ENCODE measurements at places on chromosomes 5 and 9.
A peak's percentile ranks its signal among the peaks of the same experiment; 100 is the strongest.

DNA sequence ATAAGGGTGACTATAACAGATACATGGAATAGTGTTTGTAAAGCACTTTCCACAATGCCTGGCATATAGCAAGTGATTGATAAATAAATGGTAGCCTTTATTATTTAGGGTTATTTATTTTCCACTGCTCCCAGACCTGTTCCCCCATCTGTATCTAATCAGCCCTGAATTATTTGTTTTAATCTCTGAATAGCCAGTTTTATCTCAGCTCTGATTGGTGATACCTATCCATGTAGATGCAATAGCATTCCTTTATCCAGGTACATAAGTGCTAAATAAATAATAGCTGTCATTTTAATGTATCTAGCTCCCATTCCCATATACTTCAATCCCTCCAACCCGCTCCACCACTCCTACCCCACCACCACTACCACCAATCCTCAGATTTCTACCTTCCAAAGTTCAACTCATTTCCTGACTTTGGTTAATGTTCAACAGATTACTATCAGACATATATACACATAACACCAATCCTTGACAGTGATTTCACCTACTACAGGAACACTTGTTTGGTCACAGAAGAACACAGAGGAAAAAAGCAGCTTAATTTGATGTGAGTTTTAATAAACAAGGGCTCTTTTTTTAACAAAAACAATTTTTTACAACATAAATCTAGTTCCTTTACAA, 14.0 kb downstream of the PRKAA1 start:
- no peak for DNase-seq

GRCh38 chr5:100518377-100518776, 16.8 kb upstream of the FAM174A start:
- DNase-seq: no peak

- DNase-seq: no peak
These were observed 10.6 kb upstream of the SH3RF2 start for GRCh38 chr5:145925803-145926202.

DNA sequence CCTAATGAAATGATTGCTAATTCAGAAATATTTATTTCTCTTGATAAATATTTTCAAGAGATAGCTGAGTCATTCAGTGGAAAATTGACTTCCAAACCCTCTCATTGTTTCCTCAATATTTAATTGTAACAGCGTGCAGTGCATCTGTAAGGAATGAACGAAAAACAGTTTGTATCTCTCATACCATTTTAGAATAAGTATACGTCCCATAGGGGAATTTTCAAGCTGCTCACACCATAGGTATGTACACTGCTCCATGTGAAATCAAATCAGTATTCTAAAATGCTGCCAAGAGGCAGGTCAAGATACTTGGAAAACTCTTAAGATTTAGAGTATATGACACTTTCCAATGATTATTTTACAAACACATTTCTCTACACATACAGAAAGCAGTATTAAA, 202.2 kb downstream of the ARL15 start:
- no peak for DNase-seq

DNA sequence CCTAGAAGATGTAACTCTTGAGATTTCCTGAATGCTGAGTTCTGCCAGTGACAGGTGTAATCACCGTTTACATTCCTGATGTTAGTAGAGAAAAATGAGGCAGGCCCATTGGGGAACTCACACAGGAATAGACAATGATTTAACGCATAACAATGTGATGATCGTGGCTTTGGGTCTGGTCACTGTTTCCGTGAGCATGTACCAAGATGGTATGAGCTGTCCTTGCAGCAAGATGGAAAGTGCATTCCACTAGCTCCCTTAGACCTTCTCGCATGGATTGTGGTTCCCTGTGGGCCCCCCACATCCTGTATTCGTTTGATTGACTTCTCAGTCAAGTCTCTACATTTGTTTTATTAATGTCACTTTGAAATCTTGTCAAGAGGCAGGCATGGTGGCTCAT, 124.0 kb upstream of the DAP start:
- no peak for DNase-seq

DNA sequence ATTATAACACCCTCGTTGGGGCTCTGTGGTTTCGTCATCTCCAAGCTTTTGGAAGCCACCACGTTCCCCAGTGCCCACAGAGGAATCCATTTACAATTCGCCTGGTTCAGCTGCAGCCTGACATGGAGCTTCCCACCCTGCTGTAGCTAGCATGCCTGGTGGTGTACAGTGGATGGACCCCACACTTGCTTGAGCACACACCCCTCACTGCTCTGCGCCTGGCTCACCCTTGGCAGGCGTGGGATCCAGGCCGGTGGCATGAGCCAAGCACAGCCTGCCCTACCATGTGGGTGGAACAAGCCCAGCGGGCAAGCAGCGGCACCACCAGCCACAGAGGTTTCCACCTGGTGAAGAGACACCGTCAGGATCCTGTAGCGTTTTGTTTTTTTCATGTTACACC, 1045.7 kb upstream of the CDH9 start:
- DNase-seq: no peak

DNA sequence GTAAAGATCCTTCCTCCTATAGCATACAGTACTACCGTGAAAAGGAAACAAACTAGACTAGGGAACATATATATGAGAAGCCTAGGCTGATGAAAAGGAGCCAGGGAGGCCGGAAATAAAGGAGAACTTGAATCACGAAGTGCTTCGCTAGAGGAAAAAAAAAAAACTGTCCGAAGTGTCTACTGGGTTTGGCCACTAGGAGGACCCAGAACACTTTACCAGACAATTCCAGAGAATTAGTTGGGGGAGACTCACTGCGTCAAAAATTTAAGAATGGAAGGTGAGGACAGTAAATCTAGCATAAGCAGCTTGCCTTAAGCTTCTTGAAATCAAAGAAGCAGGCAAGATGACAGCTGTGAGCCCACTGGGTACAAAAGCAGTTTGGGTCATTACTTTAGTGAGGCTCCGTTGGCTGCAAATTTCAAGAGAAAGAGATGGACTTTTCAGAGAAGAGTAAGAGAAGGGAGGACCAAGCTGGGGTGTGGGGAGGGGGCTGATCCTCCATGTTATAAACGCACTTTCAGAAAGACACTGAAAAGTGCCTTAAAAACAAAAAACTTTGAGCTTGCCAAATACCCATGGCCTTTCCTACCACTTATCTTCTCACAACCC, 47.4 kb downstream of the P4HA2 start:
- peak; percentile 5 for DNase-seq

DNA sequence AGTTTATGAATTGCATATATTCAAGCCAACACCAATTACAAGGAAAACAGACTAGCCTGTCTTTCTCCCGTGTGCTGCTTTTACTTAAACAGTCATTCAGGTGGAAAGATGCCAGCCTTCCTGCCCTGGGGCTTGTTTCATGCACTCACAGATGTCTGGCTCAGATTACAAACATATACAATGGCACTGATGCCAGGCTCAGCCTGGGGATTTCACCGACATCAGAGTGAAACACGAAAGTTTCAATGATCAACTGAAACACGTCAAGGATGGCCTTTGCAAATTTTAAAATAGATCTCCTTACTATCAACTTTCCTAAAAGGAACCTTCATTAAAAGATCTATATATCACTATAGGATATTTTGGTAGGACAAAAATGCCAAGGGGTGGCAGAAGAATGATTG, 1576.5 kb downstream of the EFNA5 start:
- DNase-seq: no peak

DNA sequence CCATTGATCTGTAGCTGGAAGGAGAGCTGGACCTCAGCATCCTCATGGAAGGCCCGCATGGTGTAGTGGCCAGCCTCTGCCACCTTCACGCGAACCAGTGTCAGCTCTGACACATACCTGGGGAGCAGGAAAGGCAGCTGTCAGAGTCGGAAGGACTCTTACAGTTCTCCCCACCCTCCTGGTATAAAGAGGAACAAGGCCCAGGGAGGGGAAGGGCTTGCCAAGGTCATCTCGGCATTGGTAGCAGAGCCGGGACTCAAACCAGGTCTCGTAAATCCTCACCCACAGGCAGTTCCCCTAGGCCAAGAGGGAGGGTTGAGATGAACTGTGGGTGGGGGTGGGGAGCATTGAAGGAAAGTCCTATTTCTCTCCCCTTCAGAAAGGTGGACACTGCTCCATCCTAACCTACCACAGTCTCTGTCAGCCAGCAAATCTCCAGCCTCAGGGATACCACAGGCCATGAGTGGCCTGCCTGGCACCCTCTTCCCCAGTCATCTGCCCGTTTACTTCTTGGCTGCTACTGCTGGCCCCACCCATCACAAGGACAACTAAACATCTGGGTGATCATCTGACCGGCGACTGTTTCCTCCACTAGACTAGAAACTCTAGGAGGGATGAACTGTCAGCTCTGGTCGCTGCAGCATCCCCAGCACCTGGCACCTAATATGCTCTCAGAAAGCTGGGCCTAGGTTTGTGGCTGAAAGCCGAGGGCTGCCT, 23.5 kb downstream of the PDGFRB start:
- DNase-seq: no peak

DNA sequence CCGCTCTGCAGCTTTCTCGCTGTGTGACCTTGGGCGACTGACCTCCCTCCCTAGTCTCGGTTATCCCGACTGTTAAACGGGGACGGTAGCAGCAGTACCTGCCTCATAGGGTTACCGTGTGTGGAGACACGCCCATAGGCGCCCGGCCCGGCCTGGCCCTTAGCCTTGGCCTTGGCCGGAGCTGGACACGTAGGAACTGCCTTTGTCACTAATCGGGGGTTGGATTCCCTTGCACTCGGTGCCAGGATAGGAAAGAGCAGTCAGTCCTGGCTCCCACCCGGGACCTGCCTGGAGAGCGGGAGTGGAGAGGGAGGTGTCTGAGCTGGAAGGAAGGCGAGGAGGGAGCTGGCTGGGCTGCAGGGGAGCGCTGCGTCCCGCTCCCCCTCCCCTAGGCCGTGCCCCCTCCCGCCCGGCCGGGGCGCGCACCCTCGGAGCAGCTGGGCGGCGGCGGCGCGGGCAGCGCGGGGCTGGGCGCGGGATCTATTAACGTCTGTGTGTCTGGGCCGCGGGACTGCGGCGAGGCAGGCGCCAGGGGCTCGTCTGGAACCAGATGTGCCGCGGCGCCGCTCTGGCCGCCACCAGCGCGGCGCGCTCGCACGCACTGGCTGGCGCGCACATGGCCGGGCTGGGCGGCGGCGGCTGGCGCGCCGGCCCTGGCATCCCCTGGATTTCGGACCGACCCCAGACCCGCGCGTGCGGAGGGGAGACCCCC, 31.7 kb downstream of the PRRX2 start:
- DNase-seq: no peak

- no peak for DNase-seq
These were observed 13.0 kb downstream of the ELL2 start for GRCh38 chr5:95948631-95949030.

- no peak for DNase-seq
These were observed 1.3 kb upstream of the SRA1 start for GRCh38 chr5:140558542-140558941.

- DNase-seq: no peak
These were observed 1.1 kb upstream of the SMC2 start for GRCh38 chr9:104092875-104093600.

DNA sequence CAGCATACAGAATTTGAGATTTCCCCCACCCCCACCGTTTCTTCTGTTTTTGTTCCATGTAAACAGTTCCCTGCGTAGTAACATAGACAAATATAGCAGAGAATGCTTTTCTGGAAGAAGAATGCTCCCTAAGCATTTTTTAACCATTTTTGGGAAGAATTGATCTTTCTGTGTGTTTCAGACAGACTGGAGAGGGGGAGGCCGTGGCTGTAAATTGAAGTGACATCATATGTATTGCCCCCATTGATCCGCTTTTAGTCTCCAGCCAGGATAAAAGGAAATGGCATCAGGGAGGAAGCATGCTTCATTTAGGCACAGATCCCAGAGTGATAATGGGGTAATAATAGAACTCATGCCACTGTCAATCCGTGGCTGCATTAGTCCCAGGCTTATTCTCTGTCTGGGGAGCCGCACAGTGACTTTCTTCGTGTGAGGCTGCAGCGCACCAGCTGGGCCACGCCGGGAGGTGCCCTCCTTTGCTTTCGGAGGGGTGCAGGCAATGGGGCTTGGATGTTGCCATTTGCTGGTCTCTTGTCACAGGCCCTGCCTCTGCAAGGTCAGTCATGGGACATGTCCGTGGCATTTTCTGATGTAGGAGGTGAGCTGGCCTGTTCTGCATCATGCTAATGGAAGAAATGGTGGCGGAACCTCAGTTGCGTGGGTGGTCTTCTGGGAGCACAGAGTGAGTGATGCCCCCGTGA, 261.5 kb downstream of the FANCC start:
- DNase-seq: no peak

DNA sequence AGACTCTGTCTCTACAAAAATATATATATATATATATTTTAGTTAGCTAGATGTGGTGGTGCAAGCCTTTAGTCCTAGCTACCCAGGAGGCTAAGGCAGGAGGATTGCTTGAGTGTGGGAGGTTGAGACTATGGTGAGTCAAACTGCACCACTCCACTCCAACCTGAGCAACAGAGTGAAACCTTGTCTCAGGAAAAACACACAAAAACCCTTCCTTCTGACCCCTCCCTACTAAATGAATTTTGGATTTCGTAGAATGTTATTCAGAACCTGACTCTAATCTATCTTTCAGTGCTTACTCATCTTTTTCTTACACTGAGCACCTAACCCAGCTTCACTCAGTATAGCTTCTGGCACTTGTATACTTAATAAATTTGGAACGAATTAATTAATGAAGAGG, 35.2 kb upstream of the IL7R start:
- DNase-seq: peak; percentile 62

DNA sequence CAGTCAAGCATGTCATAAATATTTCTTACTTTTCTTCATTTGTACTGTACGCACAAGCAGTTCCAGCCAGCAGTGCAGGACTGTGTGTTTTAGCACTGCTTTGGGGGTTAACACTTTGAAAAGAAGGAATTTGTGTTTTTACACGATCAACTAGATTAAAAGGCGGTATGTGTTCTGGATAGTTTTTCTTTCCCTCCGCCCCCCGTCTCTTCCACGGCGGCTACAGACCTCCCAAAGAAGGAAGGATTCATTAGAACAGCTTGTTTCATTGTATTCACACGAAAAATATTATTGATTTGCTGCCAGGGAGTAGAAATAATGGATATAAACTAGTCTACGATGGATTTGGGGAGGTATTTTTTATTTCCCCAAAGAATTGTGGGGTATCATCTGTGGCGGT, 336.8 kb upstream of the RFX3 start:
- DNase-seq: no peak

DNA sequence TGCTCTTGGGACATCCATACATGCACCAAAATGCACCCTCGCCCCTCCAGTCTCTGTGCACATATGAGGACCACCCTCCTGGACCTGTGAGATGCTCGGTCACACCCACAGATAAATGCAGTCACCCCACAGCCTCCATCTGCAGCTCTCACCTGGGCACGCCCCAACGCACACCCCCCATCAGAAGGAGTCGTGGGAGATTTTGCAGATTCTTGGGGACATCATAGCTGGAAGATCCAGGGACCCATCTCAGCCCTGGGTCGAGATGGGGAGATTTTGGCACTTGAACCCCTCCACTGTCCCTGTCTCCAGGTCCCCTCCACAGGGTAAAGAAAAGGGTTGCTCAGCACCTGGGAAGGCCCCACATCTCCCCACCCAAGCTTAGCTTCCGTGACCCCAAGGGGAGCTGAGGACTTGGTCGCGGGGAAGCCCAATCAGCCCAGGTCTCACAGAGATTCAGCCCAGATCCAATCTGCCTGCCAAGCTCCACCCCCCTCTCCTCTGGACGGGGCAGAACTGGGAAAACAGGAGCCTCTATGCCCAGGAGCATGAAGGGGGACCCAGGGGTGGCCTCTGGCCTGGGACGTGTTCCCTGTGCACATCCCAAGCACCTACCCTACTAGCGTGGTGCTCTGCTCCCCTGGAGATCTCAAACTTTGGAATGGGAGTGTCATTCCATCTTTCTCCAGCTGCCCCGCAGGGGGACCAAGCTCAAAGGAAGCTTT, 89.2 kb upstream of the LMX1B start:
- DNase-seq: no peak

- DNase-seq: no peak
These were observed 25.2 kb downstream of the GFI1B start for GRCh38 chr9:133003671-133004090.
